ENCODE measurements at places on chromosomes 4 and X. TPM values are rescaled to one million over a fixed set of nuclear protein-coding genes. Genes with fewer than 3 reads are reported as not detected.
A peak's percentile ranks its signal among the peaks of the same experiment; 100 is the strongest.

ITM2A gene
- 113 TPM for total RNA-seq

GRCh38 chrX:74505437-74505836 is 84.1 kb downstream of the SLC16A2 start:
- no peak for DNase-seq

- DNase-seq = peak; percentile 72
Observed at GRCh38 chr4:86934147-86934770, 552 bp upstream of the AFF1 start.

ODAPH gene
- 0.43 TPM for total RNA-seq

CENPU gene
- total RNA-seq = 75.5 TPM

GRCh38 chrX:40097504-40098263 is at the start of gene BCOR:
Gene BCOR, minus strand, starts transcription at chrX:40097958. Its CDS starts 20,029 bp downstream, at chrX:40077929.
- DNase-seq = peak; percentile 90

DNA sequence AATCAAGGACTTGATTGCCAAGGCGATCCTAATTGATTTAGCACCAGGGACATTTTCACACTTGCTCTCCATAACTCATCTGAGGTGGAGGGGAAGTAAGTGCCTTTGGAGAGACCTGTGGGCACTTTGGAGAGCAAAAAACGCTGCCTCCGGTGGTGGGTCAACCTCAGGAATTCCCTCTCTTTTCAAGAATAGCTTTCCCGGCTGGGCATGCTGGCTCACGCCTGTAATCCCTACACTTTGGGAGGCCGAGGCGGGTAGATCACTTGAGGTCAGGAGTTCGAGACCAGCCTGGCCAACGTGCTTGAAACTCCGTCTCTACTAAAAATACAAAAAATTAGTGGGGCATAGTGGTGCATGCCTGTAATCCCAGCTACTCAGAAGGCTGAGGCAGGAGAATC is 49.2 kb downstream of the PRPS1 start:
- DNase-seq = no peak

- DNase-seq = no peak
Observed at GRCh38 chr4:86117705-86118302, 242.0 kb downstream of the MAPK10 start.

GRCh38 chrX:19990151-19990555 is 708 bp downstream of the BCLAF3 start:
- DNase-seq = no peak

SASH3 gene
- 115 TPM for total RNA-seq

STS gene
- 0.86 TPM for total RNA-seq

DNA sequence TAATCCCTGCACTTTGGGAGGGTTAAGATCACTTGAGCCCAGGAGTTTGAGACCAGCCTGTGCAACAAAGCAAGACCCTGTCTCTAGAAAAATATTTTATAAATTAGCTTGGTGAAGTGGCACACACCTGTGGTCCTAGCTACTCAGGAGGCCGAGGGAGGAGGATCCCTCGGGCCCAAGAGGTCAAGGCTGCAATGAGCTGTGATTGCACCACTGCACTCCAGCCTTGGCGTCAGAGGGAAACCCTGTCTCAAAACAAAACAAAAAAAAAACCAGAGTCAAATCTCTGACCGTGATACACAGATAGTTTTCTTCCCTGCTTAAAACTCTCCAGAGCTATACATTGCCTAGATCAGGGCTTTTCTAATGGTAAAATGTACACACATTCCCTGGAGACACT is 53.5 kb downstream of the CHST7 start:
- no peak for DNase-seq

HERC6 gene
- total RNA-seq = 5.3 TPM

GLUD2 gene
- total RNA-seq = 0.68 TPM

- DNase-seq = no peak
Observed at GRCh38 chr4:42360256-42360669, 37.0 kb upstream of the SHISA3 start.

DNA sequence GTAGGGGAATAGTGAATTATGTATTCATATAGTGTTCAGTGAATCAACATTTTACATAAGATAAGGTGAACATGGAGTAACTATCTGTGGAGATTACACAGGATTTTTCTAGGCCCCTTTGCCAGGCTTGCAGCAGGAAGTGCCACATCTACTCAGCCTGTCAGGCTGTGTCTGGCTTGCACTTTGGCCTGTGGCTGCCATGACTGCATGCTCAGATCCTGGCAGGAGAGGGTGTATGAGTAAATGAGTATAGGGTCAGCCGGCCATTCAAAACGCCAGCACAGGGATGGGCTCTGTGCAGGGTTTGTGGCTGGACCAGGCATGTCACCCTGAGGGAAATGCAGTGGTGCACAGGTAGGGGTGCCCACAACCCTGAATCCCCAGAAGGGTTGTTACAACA is 51.9 kb downstream of the UBQLN2 start:
- DNase-seq = no peak

DNA sequence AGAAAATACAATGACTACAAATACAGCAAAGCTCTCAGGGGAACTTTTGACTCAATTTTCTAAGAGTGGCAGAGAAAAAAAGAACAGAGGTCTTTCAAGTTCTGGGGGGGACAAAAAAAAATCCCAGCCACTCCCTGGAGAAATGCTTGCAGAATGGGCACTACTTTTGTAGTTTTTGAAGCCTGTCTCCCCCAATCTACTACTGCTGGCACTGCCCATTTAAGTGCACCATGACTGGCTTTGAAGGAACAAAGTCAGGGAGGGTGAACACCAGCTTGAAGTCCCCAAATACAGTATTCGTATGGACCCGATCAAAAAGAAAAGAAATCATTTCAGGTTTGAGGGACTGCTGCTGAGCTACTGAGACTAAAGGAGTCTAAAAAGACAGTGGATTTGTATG is 1824.4 kb downstream of the ARAP2 start:
- DNase-seq = no peak

DRP2 gene
- total RNA-seq = 0.28 TPM
